ENCODE measurements at places on chromosomes 12 and 14. TPM values are rescaled to one million over a fixed set of nuclear protein-coding genes. Genes with fewer than 3 reads are reported as not detected.

DNA sequence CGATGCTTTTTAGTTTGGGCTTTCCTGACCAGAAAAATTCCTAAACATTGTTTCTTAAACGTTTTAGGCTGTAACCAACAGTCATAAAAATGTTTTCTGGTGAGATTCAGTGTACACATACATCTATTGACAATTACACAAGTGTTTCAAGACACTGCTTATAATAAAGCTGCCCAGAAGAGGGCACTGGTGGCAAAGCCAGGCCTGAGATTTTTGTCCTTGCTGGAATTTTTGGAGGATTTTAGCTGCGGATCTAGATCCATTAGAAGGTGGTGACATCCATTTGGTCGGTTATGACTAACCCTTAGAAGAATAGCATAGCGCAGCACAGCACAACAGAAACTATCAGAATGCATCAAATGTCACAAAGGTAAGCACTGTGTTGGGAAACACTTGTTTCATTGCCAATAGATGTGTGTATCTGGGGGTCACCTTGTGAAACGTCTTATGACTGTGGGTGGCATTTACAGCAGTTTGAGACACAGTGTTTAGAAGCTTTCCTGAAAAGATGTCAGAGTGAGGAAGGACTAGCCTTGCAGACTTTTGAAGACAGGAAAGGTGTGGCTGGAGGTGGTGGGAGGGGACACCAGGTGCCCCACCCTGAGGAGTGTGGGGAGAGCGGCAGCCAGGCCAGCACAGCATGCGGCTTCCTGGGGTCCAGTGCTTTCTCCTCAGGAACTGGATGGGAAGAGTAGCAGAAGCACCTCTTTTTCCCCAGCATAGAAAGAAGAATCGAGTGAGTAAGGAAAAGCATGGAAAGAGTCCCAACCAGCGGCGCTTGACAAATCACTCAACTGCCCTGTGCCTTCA lies 54.7 kb upstream of the FKBP4 start:
- H3K27ac ChIP-seq = no peak overlapping the region
- no peak overlapping the region for H3K4me3 ChIP-seq
- no peaks in the 10 kb centered on the region for H3K4me1 ChIP-seq

- peaks cover 12% of the 10 kb centered on the region for H3K4me1 ChIP-seq
- H3K27ac ChIP-seq = peak overlapping the region; percentile 96
- peak overlapping the region; percentile 95 for H3K4me3 ChIP-seq
- H3K36me3 ChIP-seq = no peaks in the 10 kb centered on the region
These were observed 830 bp upstream of the MIS18BP1 start for GRCh38 chr14:45253754-45254310.

- H3K36me3 ChIP-seq = no peaks in the 10 kb centered on the region
- no peaks in the 10 kb centered on the region for H3K27me3 ChIP-seq
- no peak overlapping the region for H3K27ac ChIP-seq
- no peak overlapping the region for H3K4me3 ChIP-seq
- DNase-seq = no peak
- peaks cover 6% of the 10 kb centered on the region for H3K4me1 ChIP-seq
These were observed 13.7 kb downstream of the KRT71 start for GRCh38 chr12:52539083-52539820.

DNA sequence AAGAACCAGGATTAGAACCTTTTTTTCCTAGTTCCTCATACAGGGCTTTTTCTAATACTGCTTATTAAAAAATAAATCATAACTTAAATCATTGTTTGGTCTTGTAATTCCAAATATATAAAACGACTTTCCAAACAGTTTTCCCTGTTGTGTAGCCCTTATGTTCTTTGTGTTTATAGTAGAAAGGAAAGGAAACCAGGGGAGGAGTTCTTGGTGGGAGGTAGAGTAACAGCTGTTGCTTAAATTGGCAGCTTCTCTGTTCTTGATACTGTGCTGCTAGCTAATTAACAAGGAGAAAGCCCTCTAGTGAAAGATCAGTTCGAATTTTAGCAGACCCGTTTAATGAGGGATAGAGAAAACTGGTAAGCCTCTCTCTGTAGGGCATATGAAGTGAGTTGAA lies 15.0 kb downstream of the SRP54 start:
- H3K27me3 ChIP-seq = no peaks in the 10 kb centered on the region
- H3K4me1 ChIP-seq = peaks cover 4% of the 10 kb centered on the region
- DNase-seq = no peak
- H3K27ac ChIP-seq = no peak overlapping the region
- no peak overlapping the region for H3K4me3 ChIP-seq

Gene PFKM
- 62.2 TPM for total RNA-seq

All from thoracic aorta (tissue), 2 donors.